ENCODE measurements at places on chromosomes 11 and 22. TPM values are rescaled to one million over a fixed set of nuclear protein-coding genes. Genes with fewer than 3 reads are reported as not detected.

- no peaks in the 10 kb centered on the region for H3K36me3 ChIP-seq
- peak overlapping the region; percentile 42 for H3K27ac ChIP-seq
- H3K4me3 ChIP-seq = no peak overlapping the region
- no peaks in the 10 kb centered on the region for H3K4me1 ChIP-seq
- H3K27me3 ChIP-seq = peaks cover 10% of the 10 kb centered on the region
Observed at GRCh38 chr22:18031695-18032454, 7.5 kb upstream of the MICAL3 start.

Gene SMTNL1
- not detected for total RNA-seq

Gene ACTN3
- 0.23 TPM for total RNA-seq

Gene OR10A2
- not detected for total RNA-seq

Gene GSTT2B
- not detected for total RNA-seq

- DNase-seq = peak; percentile 73
- peak overlapping the region; percentile 78 for H3K4me3 ChIP-seq
- no peaks in the 10 kb centered on the region for H3K27me3 ChIP-seq
- peaks cover 11% of the 10 kb centered on the region for H3K36me3 ChIP-seq
- peak overlapping the region; percentile 95 for H3K27ac ChIP-seq
- H3K4me1 ChIP-seq = peaks cover 78% of the 10 kb centered on the region
Observed at GRCh38 chr11:117950993-117951961, 22.1 kb upstream of the TMPRSS13 start.

GRCh38 chr11:35763765-35764164, 101.2 kb downstream of the TRIM44 start:
- no peak overlapping the region for H3K4me3 ChIP-seq
- no peaks in the 10 kb centered on the region for H3K4me1 ChIP-seq
- DNase-seq = no peak
- no peaks in the 10 kb centered on the region for H3K27me3 ChIP-seq
- no peak overlapping the region for H3K27ac ChIP-seq

Gene B4GALNT4
- 1.6 TPM for total RNA-seq

Gene MGAT3
- 15.5 TPM for total RNA-seq

DNA sequence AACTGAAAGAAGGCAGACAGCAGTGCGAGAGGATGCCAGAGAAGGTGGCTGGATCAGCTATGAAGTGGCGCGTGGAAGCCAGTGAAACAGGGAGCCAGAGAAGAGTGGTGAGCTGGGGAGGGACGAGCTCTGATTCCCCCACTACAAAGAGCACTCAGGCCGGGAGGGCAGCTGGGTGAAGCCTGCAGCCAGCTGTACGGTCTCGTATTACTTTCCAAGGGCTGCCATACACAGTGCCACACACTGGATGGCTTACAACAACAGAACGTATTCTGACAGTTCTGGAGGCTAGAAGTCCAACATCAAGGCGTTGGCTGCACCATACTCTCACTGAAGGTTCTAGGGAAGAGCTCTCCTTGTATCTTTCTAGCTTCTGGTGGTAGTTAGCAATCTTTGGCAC, 47.1 kb upstream of the WNT11 start:
- H3K27ac ChIP-seq = no peak overlapping the region
- no peaks in the 10 kb centered on the region for H3K36me3 ChIP-seq
- peaks cover 7% of the 10 kb centered on the region for H3K27me3 ChIP-seq

GRCh38 chr11:77104727-77105126, 2.1 kb downstream of the OMP start:
- H3K4me3 ChIP-seq = no peak overlapping the region
- no peak for DNase-seq
- no peaks in the 10 kb centered on the region for H3K4me1 ChIP-seq
- no peaks in the 10 kb centered on the region for H3K36me3 ChIP-seq
- no peak overlapping the region for H3K27ac ChIP-seq
- H3K27me3 ChIP-seq = no peaks in the 10 kb centered on the region

GRCh38 chr11:40215556-40215955, 1243.9 kb downstream of the LRRC4C start:
- no peak overlapping the region for H3K27ac ChIP-seq
- H3K27me3 ChIP-seq = no peaks in the 10 kb centered on the region
- DNase-seq = no peak
- no peak overlapping the region for H3K4me3 ChIP-seq
- H3K4me1 ChIP-seq = no peaks in the 10 kb centered on the region
- no peaks in the 10 kb centered on the region for H3K36me3 ChIP-seq

GRCh38 chr22:50199829-50200460, 866 bp upstream of the SELENOO start:
- peak overlapping the region; percentile 68 for H3K4me3 ChIP-seq
- peak overlapping the region; percentile 82 for H3K27ac ChIP-seq
- peaks cover 27% of the 10 kb centered on the region for H3K4me1 ChIP-seq
- no peaks in the 10 kb centered on the region for H3K27me3 ChIP-seq

DNA sequence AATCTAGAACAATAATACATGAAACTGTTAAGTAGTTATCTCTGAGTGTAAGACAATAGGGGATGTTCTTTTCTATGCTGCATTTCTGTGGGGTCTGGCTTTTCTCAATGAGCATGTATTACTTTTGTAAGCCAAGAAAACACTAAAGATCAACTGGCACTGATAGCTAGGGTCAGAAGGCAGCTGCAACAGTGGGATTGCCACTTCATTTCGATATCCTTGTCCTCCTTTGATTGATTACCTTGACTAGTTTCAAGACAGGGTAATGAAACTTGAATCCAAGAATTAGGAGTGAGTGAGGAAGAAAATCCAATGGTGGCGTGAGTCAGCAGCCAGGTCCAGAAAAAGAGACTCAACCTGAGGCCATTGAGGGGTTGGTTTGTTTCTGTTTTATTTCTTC, 46.5 kb downstream of the FEZ1 start:
- no peak overlapping the region for H3K27ac ChIP-seq
- no peak overlapping the region for H3K4me3 ChIP-seq

DNA sequence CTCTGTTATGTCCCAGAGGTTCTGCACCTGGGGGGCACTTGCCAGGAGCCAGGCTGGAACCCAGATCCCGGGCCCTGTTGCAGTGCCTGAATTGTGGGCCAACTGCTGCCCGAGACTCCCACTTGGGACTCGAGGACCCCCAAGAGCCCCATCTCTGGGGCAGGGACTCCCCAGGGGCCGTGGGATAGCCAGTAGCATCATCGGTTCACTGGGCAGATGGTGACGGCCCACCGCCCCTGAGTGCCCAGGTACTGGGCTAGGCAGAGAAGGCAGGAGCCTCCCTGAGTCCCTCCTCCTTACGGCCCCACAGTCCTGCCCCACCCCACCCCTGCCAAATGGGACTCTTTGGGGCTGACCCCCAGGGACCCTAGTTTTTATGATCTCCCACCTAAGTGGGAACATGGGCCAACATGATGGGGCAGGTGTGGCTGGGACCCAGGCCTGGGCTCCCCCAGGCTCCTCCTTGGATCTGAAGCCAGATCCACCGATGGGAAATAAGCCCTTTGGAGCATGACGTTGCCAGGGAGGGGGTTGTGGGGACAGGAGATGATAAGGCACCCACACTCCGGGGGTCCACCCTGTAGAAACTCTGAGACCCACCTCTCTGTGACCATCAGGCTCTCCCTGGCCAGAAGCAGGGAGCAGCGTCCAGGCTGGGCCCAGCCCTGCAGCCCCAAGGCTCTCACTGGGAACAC, 94.5 kb upstream of the FGF3 start:
- no peaks in the 10 kb centered on the region for H3K4me1 ChIP-seq
- H3K4me3 ChIP-seq = no peak overlapping the region
- H3K27me3 ChIP-seq = no peaks in the 10 kb centered on the region
- DNase-seq = no peak

DNA sequence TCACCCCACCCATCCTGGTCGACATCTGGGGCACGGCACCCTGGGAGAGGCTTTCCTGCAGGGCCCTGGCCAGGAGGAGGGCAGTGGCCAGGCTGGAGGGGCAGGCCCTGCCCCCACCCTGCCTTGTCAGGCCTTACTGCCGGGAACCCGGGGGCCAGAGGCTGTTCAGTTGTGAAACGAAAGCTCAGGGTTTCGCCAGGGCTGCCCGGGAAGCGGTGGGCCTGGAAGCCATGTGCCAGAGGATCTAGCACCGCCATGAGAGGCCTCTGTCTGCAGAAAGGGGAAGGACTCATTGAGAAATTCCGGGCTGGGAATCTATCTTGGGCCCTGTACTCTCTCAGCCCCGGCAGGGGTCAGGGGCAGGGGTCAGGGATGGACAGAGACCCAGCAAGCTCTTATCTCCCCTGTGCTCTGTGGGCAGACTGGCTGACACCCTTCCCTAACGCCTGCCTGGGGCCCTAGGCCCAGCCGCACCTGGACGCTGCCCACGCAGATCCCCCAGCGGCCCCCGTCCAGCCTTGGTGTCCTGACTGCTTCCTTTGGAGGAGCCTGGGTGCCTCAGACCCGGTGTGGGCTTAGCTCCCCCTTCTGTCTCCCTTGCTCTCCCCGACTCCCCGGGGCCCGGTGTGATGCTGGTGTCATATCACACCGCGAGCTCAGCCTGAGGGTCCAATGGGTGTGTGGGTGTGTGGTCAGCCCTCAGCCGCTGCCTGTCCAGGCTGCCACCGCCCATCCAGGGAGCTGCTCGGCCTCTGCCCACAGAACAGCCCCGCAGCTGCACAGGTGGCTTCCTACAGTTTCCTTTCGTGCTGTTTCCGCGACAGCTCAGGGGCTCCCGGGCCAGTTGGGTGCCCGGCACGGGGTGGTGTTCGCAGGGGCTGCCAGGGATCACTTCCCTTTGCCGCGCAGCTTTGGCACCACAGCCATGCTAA, 6.5 kb downstream of the PIM3 start:
- no peak overlapping the region for H3K27ac ChIP-seq
- H3K4me1 ChIP-seq = peaks cover 33% of the 10 kb centered on the region
- peaks cover 17% of the 10 kb centered on the region for H3K36me3 ChIP-seq
- no peak for DNase-seq

- H3K4me3 ChIP-seq = no peak overlapping the region
- H3K36me3 ChIP-seq = no peaks in the 10 kb centered on the region
- DNase-seq = no peak
- no peaks in the 10 kb centered on the region for H3K4me1 ChIP-seq
Observed at GRCh38 chr11:69372589-69373250, 78.8 kb downstream of the MYEOV start.

GRCh38 chr11:116461789-116462188, 311.0 kb downstream of the BUD13 start:
- no peak overlapping the region for H3K27ac ChIP-seq
- no peak for DNase-seq
- no peaks in the 10 kb centered on the region for H3K36me3 ChIP-seq
- H3K4me3 ChIP-seq = no peak overlapping the region
- H3K4me1 ChIP-seq = no peaks in the 10 kb centered on the region
- H3K27me3 ChIP-seq = peaks cover 14% of the 10 kb centered on the region

Gene RTN4RL2
- total RNA-seq = 0.35 TPM

- no peak for DNase-seq
- H3K4me3 ChIP-seq = no peak overlapping the region
- peaks cover 23% of the 10 kb centered on the region for H3K36me3 ChIP-seq
- peaks cover 7% of the 10 kb centered on the region for H3K4me1 ChIP-seq
- H3K27me3 ChIP-seq = no peaks in the 10 kb centered on the region
- H3K27ac ChIP-seq = peak overlapping the region; percentile 15
Observed at GRCh38 chr11:73095613-73096012, 46.5 kb downstream of the FCHSD2 start.

- peaks cover 11% of the 10 kb centered on the region for H3K27me3 ChIP-seq
- no peak for DNase-seq
- H3K4me3 ChIP-seq = no peak overlapping the region
- no peaks in the 10 kb centered on the region for H3K4me1 ChIP-seq
- H3K36me3 ChIP-seq = no peaks in the 10 kb centered on the region
- H3K27ac ChIP-seq = no peak overlapping the region
Observed at GRCh38 chr11:117490911-117491310, 163.3 kb downstream of the CEP164 start.

Gene TESMIN
- total RNA-seq = 8.1 TPM

DNA sequence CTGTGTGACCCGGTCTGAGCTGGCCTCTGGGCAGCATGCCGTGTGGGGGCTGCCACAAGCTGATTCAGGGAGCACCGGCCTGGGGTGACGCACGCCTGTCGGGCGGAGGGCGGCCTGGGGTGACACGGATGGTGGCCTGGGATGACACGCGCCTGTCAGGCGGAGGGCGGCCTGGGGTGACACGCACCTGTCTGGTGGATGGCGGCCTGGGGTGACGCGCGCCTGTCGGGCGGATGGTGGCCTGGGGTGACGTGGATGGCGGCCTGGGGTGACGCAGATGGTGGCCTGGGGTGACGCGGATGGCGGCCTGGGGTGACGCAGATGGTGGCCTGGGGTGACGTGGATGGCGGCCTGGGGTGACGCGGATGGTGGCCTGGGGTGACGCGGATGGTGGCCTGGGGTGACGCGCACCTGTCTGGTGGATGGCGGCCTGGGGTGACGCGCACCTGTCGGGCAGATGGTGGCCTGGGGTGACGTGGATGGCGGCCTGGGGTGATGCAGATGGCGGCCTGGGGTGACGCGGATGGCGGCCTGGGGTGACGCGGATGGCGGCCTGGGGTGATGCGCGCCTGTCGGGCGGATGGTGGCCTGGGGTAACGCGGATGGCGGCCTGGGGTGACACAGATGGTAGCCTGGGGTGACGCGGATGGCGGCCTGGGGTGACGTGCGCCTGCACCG, 21.5 kb downstream of the PTDSS2 start:
- DNase-seq = no peak
- H3K4me1 ChIP-seq = no peaks in the 10 kb centered on the region
- no peaks in the 10 kb centered on the region for H3K27me3 ChIP-seq

- DNase-seq = no peak
- H3K36me3 ChIP-seq = no peaks in the 10 kb centered on the region
- no peak overlapping the region for H3K27ac ChIP-seq
- peaks cover 10% of the 10 kb centered on the region for H3K27me3 ChIP-seq
- peaks cover 2% of the 10 kb centered on the region for H3K4me1 ChIP-seq
Observed at GRCh38 chr11:36620246-36620645, 22.2 kb upstream of the RAG2 start.

Gene FUT4
- 7.8 TPM for total RNA-seq

GRCh38 chr11:130470832-130471706, 22.6 kb downstream of the ADAMTS15 start:
- no peaks in the 10 kb centered on the region for H3K27me3 ChIP-seq
- no peak overlapping the region for H3K27ac ChIP-seq
- no peak overlapping the region for H3K4me3 ChIP-seq
- H3K4me1 ChIP-seq = no peaks in the 10 kb centered on the region

DNA sequence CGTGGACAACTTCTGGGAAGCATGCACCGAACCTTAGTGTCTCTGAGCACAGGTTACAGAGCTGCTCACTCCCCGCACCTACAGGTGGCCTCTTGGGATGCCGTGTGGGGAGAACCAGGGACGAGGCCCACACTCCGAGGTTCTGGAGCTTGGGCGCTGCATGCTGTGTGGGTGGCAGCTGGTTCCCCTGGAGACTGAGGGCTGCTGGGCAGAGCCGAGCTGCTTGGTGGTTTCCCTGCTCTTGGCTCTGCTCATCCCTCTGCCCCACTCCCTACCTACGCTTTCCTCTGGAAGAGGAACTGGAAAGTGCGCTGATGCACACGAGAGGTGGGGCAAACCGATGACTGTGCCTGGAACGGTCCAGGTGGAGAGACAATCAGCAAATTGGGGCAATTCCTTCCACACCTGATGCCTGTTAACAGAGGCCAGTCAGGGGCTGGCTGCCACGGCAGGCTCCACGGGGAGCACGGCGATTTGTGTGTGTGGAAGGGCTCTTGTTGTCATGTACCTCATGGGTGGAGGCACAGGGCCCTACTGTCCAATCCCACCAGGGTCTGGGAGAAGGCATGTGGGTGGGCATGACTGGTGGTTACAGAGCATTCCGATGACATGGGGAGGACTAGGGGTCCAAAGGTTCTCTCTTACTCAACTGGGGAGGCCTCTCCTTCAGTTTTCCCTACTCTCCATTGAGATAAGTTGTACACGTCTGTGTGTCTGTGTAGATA, 60.9 kb downstream of the ST14 start:
- H3K36me3 ChIP-seq = no peaks in the 10 kb centered on the region
- no peak overlapping the region for H3K4me3 ChIP-seq
- H3K27me3 ChIP-seq = no peaks in the 10 kb centered on the region
- peaks cover 6% of the 10 kb centered on the region for H3K4me1 ChIP-seq

Gene CDC42BPG
- total RNA-seq = 0.42 TPM

Data from activated CD4-positive, alpha-beta T cell treated with anti-CD3 and anti-CD28 coated beads, Interleukin-2, amount 10 ng/mL, durations not matched to agents 7 days and 5 days (primary cell).